ENCODE measurements at places on chromosomes 7 and 10. TPM values are rescaled to one million over a fixed set of nuclear protein-coding genes. Genes with fewer than 3 reads are reported as not detected.

Gene NYAP1
- 1.2 TPM for total RNA-seq

GRCh38 chr7:2444476-2444875 lies 31.7 kb downstream of the GRIFIN start:
- no peak for DNase-seq
- H3K4me1 ChIP-seq: no peaks in the 10 kb centered on the region
- H3K27ac ChIP-seq: no peak overlapping the region
- H3K36me3 ChIP-seq: no peaks in the 10 kb centered on the region

DNA sequence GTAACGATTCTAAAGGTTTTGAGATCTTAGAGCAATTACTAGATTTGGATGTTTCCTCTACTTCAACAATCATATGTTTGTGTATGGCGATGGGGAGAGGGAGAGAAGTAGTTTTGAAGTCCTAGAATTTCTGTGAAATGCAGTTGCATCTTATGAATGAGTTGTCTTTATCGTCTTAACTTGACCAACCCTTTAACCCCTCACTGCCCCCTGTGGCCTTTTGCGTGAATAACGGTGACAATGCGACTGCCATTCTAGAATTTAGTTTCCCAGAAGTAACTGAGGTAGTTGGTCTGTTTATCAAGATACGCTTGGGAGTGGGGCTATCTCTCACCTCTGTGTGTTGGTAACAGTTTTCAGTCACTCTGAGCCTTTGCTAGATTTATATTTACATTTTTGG lies 204.6 kb downstream of the HDAC9 start:
- peak; percentile 33 for DNase-seq
- no peak overlapping the region for H3K27ac ChIP-seq
- H3K36me3 ChIP-seq: no peaks in the 10 kb centered on the region
- no peak overlapping the region for H3K4me3 ChIP-seq
- no peaks in the 10 kb centered on the region for H3K27me3 ChIP-seq

Gene SPDYE9
- not detected for total RNA-seq

DNA sequence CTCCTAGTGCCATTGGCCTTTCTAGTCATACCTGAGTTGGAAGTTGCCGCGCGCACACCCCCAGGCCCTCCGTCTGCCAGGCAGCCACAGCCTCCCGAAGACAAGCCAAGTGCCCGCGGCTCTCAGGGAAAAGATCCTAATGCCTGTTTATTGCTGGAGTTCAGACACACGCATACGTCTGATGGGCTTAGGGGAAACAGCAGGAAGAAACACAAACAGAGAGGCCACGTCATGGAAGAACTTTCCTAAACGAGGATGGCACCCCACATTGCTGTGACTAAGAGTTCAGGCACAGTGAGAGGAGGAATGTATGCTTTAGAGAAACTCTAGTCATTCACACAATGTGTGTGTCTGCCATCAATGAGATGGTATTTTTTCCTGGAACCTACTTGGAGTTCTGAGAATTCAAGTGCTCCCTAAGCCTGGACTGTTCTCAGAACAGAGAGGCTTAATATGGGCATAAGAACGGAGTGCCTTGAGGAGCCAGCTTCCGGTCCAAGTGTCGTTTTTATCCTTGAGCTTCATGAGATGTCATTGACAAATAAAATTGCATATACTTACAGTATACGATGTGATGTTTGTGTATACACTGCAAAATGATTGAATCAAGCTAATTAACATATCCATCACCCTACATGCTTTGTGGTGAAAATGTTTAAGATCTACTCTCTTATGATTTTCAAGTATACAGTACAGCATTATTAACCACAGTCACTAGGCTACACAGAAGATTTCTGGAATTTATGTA lies 11.6 kb upstream of the RBP3 start:
- no peak for DNase-seq
- H3K27me3 ChIP-seq: no peaks in the 10 kb centered on the region
- no peaks in the 10 kb centered on the region for H3K36me3 ChIP-seq
- H3K4me3 ChIP-seq: no peak overlapping the region
